Caco-2 (cell line): ENCODE measurements at places on chromosomes 3 and 15. TPM values are rescaled to one million over a fixed set of nuclear protein-coding genes. Genes with fewer than 3 reads are reported as not detected.

GRCh38 chr15:91049378-91050127, 27.2 kb upstream of the VPS33B start:
- no peak overlapping the region for H3K27ac ChIP-seq
- no peaks in the 10 kb centered on the region for H3K27me3 ChIP-seq
- no peaks in the 10 kb centered on the region for H3K4me1 ChIP-seq

- no peaks in the 10 kb centered on the region for H3K36me3 ChIP-seq
- H3K27me3 ChIP-seq, result no peaks in the 10 kb centered on the region
- H3K27ac ChIP-seq, result no peak overlapping the region
- H3K4me1 ChIP-seq, result no peaks in the 10 kb centered on the region
Measured at GRCh38 chr3:37162501-37163245, 11.7 kb downstream of the LRRFIP2 start.

REC114 gene
- not detected in 2 replicates for total RNA-seq

GRCh38 chr3:122691195-122691594, 10.6 kb downstream of the PARP14 start:
- DNase-seq, result no peak
- no peaks in the 10 kb centered on the region for H3K27me3 ChIP-seq
- H3K36me3 ChIP-seq, result peaks cover 2% of the 10 kb centered on the region

DNA sequence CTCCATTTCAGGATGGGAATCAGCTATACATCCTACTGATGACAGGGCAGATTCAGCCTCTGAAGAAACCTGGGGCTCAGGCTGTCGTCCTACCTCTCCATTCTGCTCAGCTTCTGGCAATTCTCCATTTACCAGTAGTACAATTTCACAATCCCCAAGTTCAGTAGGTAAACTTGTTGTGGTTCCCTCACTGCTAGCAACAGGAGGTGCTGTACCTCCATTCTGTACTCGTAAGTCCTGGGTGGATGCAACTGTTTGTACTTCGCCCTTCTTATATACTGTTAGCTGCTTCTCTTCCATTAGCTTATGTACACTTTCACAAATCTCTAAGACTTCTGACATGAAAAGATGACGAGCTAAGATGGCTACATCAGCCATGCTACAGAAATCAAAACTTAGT, 11.6 kb downstream of the ZBTB11 start:
- no peaks in the 10 kb centered on the region for H3K36me3 ChIP-seq
- no peak for DNase-seq
- no peak overlapping the region for H3K4me3 ChIP-seq
- H3K27me3 ChIP-seq, result no peaks in the 10 kb centered on the region
- H3K27ac ChIP-seq, result no peak overlapping the region

GRCh38 chr3:22269831-22270230, 518.8 kb upstream of the ZNF385D start:
- H3K27me3 ChIP-seq, result no peaks in the 10 kb centered on the region
- H3K4me1 ChIP-seq, result no peaks in the 10 kb centered on the region
- H3K27ac ChIP-seq, result no peak overlapping the region
- DNase-seq, result no peak
- H3K36me3 ChIP-seq, result no peaks in the 10 kb centered on the region
- H3K4me3 ChIP-seq, result no peak overlapping the region

GRCh38 chr3:57041674-57042073, 18.8 kb upstream of the SPATA12 start:
- DNase-seq, result no peak
- H3K36me3 ChIP-seq, result no peaks in the 10 kb centered on the region
- H3K4me3 ChIP-seq, result no peak overlapping the region

- no peaks in the 10 kb centered on the region; the same call in none of the 2 replicates for H3K36me3 ChIP-seq
- no peaks in the 10 kb centered on the region for H3K27me3 ChIP-seq
- no peak for DNase-seq
- H3K27ac ChIP-seq, result no peak overlapping the region
Measured at GRCh38 chr3:49270156-49270500, 6.9 kb downstream of the C3orf62 start.
